Eye (tissue), 1 donor: ENCODE measurements at places on chromosomes 12 and 14.

- DNase-seq, result no peak
Measured at GRCh38 chr14:25046301-25046943, 3.5 kb downstream of the STXBP6 start.

GRCh38 chr14:89911010-89911919, 43.3 kb downstream of the EFCAB11 start:
- peak; percentile 80 for DNase-seq

DNA sequence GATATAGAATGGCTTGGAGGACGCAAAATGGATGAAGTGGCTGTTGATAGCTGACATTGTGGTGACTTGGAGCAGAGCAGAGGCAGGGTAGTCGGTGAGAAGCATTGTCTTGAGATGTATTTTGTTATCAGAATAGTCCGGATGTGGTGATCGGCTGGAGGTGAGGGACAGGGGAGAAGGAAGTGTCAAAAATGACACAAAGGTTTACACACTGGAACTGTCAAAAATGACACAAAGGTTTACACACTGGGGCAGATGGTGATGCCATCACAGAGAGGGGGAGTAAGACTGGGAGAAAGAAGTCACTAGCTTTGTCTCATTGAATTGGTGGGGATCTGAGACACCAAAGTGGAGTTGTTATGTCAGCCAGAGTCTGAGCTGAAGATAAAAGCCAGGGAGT, 30.1 kb downstream of the CDKL1 start:
- DNase-seq, result no peak

DNA sequence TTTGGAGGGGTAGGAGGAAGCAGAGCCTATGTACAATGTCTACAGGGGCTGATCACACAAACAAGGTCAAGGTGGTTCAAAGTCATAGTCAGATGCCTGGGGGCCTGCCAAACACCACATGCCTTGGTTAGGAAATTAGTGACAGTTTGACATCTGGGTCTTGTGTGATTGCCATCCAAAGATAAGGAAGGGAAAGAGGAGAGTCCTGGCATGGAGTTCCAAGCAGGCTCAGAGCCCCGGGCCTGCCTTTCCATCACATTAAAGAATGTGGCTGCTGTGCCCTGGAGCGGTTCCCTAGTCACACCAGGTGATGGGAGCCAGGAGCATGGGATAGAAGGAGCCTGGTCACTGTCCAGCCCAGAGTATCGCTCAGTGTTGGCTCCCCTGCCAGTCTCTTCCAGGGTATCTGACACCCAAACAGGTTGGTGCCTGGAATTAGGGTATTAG, 53.6 kb upstream of the BCL2L14 start:
- no peak for DNase-seq

- no peak for DNase-seq
Measured at GRCh38 chr14:65565948-65566347, 153.4 kb downstream of the FUT8 start.

DNA sequence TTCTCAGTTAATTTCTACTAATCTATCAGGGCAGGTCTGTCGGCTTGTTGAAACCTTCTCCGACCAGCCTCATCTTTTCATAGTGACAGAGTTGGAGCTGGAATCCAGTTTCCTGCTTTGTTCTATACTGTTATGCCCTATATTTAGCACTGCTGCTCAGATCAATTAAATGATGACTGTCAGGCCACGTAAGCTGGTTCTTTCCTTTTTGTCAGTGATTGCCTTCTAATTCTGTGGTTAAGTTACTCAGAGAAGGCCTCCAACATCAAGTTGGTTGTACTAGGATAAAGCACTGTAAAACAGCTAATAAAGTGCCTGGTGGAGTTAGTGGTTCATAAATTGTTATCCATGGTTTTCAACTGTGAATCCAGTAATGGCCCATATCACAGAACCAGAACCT, 22.6 kb downstream of the DERA start:
- DNase-seq, result no peak

DNA sequence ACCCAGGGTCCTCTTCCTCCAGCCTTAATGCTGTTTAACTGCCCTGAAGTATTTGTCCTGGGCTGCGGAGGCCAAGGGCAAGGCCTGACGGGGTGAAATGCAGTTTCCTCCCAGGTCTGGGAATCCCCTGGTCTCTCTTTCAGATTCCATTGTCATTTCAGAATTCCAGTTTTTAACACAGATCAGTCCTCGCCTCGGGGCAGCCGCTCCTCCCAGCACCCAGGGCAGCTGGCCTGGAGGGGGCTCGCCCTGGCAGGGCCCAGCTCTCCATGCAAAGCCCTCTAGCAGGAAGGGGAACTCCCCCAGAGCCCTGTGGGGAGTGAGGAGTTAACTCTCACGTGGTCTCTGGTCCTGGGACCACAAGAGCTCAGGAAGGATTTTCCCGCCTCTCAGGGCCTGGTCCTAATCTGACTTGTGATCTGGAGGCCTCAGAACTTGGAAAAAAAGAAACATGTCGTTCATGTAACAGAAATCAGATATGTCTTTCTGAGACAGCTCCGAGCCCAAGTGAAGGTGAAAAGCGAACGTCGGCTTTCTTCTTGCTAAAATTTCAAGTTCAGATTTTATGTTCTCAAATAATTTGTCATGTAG, 265.6 kb upstream of the SFSWAP start:
- no peak for DNase-seq

DNA sequence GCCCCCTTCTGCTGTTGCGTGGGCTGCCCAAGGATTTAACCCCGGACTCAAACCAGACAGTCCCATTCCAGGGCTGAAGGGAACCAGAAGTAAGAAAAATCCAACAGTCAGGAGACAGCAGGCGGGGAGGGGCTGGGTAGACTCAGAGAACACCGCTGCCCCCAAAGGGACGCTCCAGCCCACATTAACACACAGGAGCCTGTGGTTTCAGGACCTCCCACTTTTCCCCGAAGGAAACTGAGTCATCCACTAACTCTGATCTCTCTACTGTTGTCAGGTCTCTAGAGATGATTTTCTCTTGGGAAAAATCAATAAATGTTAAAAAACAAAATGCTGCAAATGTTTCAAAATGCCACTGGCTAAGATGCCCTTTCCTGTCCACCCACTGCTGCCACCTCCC, 41.6 kb downstream of the FBXO21 start:
- DNase-seq, result no peak

- DNase-seq, result no peak
Measured at GRCh38 chr12:52636189-52636588, 15.8 kb downstream of the KRT2 start.

GRCh38 chr12:91866566-91866965, 279.1 kb downstream of the BTG1 start:
- DNase-seq, result no peak

- DNase-seq, result peak; percentile 76
Measured at GRCh38 chr12:41277100-41277945, 89.2 kb downstream of the PDZRN4 start.

GRCh38 chr14:47422191-47422590, 253.2 kb downstream of the MDGA2 start:
- DNase-seq, result no peak

GRCh38 chr14:49598189-49598484, 603 bp upstream of the LRR1 start:
- DNase-seq, result no peak

DNA sequence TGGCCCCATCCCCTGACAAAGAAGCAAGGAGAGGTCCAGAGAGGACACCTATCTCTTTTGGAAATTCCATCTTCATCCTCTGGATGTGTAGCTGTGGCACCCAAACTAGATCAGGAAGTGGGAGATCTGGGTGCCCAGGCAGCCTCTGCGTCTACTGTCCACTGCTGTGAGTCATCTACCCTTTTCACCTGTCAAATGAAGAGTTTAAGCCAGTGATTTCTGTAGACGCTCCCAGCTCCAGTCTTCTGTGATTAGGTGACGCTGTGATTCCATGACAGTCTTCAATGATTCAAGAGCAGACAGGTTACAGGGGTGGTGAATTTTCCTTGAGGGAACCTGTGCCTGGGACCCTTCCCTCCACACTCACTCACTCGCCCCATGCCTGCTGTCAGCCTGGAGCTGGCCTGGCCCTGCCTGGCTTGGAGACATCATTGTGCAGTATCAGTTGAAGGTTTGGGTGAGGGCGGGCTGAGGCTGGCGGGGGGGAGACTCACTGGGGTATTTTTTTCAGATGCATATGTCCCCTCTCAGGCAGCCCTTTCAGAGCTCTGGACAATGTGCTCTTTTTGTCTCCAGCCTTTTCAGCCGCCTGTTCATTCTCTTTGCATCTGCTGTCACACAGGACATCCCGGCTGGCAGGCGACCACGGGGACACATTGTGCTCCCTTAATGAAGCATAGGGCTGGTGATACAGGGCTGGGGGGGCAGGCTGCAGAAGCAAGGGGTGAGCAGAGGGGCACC, 56.8 kb upstream of the PARP11 start:
- peak; percentile 67 for DNase-seq

- DNase-seq, result peak; percentile 96
Measured at GRCh38 chr12:54191550-54192022, 2.8 kb upstream of the SMUG1 start.

- DNase-seq, result no peak
Measured at GRCh38 chr14:35696119-35696518, 113.0 kb downstream of the RALGAPA1 start.

- no peak for DNase-seq
Measured at GRCh38 chr14:68630611-68631393, 162.1 kb downstream of the ZFP36L1 start.

GRCh38 chr14:69615496-69616407, 4.4 kb downstream of the SUSD6 start:
- peak; percentile 53 for DNase-seq

DNA sequence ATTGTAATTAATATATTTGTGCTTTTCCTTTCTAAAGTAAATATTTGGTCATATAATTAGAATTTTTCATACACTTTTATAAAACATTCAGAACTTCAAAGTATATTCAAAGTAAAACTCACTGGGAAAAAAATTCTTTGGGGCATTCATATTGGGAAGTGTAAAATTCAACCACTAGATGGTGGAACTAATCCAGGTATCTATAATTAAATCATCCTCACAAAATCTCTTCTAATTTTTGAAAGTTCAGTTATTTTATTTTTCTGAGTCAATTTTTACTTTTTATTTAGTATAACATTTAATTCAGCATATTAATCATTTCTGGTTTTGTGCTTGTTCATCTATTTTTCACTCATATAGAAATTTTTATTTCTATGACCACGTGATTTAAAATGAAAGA, 81.0 kb downstream of the NTS start:
- peak; percentile 26 for DNase-seq

- DNase-seq, result no peak
Measured at GRCh38 chr12:20604408-20605067, 90.6 kb upstream of the SLCO1C1 start.

- no peak for DNase-seq
Measured at GRCh38 chr12:41101806-41102205, 86.3 kb upstream of the PDZRN4 start.

- no peak for DNase-seq
Measured at GRCh38 chr12:49702676-49703215, 4.5 kb downstream of the FMNL3 start.

DNA sequence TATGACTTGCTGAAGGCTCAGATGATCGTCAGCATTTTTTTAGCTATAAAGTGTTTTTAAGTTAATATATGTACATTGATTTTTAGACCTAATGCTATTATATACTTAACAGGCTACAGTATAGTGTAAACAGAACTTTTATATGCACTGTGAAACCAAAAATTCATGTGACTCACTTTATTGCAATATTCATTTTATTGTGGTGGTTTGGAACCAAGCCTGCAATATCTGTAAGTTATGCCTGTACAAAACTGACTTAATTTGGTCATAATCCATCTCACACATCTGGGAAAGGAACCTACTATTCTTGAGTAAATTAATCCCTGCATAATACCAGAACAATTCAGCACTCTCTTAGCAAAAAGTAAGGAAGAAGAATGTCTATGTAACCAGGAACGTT, 390.7 kb downstream of the SYT1 start:
- no peak for DNase-seq

GRCh38 chr12:70196811-70197281, 46.4 kb upstream of the CNOT2 start:
- DNase-seq, result peak; percentile 62

DNA sequence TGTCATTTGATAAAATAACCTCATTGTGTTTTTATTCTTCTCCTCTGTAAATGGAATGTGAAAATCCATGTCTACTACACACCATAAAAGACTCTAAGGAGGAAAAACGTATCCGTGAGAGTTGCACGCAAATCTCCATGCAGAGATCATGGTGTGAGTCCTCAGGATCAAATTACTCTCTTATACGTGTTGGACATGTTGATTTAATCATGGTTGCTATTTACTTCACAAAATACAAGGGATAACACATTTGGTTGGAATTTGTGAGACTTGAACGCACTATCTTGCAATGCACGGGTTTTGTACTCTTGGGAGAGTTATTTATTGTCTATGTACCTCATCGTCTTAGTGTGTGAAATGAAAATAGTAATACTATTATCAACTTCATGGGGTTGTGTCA, 128.0 kb upstream of the RASSF8 start:
- peak; percentile 30 for DNase-seq

GRCh38 chr14:69010648-69011047, 31.5 kb upstream of the ACTN1 start:
- no peak for DNase-seq

GRCh38 chr12:32926356-32926755, 29.8 kb upstream of the PKP2 start:
- no peak for DNase-seq

DNA sequence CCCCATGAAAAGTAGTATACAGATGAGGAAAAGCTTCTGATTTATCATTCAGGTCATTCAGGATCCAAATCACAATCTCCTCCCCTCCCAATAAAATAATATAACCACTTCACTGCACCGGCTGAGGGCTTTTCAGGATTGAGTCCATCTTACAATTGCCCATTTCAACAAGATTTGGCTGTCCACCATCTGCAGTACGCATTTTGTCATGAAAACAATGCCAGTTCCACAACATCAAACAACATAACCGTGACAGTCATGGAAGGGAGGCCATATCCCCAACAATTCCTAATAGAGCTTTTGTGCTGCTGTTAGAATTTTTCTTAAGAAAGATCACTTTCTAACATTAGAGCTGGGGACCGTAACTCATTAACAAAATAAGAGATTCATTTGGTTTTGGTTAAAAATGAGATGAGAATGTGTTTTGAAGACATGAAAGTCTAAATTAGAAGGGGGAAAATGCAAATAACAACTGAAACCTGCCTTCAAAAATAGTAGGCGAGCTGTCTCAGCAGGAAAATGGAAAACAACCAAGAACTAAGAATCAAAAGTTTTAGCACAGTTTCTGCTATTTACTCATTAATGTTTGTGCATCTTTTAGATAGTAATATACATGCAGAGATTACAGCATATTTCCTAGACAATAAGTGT, 38.3 kb upstream of the TMTC2 start:
- DNase-seq, result no peak

DNA sequence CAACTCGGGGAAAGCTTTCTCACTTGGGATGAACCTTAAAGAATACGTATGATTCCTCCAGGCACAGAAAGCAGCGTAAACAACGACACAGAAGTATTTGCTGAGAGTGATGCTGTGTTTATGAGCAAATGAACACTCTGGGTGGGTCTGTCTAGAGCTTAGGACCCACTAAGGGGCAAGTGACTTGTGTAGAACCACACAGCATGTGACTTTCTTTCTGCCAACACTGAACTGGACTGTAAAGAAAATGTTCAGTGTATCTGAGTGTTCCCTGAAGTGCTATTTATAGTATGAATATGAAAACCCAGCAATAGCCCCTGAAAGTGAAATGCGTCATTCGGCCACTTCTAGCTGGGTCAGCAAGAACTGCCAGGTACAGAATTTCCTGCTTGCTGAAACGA, 78.5 kb downstream of the ST8SIA1 start:
- peak; percentile 43 for DNase-seq
